ENCODE measurements at places on chromosomes 12 and 14.

GRCh38 chr14:71591231-71591630 lies 341.0 kb upstream of the RGS6 start:
- DNase-seq = no peak

DNA sequence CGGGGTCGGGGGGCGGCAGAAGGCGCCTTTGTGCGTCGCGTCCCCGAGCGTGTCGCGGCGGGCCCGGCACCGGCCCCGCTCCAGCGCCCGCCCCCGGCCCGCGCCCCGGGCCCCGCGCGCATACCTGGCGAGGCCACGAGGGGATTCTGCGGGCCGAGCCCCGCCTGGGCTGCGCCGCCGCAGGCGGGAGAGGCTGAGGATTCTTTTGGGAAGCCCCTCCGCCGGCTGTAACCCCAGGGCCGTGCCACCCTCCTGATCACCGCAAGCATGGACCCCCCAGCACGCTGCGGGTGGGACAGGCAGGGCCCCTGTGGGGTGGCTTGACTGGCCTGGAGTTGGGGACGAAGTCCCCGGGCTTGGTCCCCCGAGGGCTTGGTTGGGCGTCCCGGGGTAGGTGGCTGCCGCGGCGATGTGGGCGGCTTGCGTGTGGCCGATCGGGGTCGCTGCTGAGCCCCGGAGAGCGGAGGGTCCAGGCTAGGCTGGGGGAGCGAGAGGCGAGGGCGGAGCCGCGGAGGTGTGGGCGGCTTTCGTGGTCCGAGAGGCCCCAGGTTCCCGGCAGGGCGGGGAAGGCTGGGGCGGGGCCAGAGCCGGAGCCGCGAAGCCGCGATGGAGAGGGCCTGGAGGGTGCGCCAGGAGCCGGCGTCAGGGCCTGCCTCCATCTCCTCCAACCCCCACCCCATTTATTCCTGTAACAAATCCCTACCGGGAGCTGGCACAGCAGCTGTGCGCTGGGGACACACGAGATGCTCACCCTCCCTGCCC lies 28.4 kb upstream of the GPR132 start:
- peak; percentile 85 for DNase-seq

GRCh38 chr12:121062391-121063045 lies 23.5 kb upstream of the OASL start:
- DNase-seq = no peak

GRCh38 chr12:26939192-26939832 lies 1.0 kb downstream of the FGFR1OP2 start:
- peak; percentile 6 for DNase-seq

GRCh38 chr14:97490521-97491070 lies 693.4 kb downstream of the VRK1 start:
- DNase-seq = no peak

DNA sequence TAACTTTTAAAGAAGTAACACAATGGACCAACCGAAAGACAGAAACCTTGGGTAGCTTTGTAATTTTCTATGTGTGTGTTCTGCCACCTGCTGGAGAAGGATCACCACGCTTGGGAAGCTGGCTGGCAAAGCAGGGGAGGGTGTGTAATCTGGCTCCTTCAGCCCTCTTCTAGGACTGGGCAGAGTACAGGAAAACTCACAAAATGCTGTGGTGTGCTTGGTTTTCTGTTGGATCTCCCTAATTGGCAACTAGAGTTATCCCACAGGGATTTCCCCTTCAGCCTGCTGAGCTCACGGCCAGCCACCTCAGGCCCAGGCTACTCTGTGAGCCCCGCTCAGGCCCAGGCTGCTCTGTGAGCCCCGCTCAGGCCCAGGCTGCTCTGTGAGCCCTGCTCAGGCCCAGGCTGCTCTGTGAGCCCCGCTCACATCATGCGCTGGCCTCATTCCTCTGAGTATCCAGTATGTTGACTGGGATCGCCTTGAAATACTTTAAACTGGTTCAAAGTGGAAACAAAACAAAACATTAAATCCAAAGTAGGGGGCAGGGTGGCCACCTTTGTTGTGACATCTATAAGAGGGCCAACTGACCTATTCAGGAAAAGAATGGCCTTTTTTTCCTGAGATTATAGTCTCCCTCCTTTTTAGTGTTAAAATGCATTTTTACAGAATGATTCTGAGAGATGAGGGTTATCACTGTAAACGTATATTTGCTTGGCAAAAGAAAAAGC lies 52.0 kb upstream of the RNU6-8 start:
- peak; percentile 67 for DNase-seq

- no peak for DNase-seq
Observed at GRCh38 chr12:100445081-100445481, 28.6 kb upstream of the NR1H4 start.

DNA sequence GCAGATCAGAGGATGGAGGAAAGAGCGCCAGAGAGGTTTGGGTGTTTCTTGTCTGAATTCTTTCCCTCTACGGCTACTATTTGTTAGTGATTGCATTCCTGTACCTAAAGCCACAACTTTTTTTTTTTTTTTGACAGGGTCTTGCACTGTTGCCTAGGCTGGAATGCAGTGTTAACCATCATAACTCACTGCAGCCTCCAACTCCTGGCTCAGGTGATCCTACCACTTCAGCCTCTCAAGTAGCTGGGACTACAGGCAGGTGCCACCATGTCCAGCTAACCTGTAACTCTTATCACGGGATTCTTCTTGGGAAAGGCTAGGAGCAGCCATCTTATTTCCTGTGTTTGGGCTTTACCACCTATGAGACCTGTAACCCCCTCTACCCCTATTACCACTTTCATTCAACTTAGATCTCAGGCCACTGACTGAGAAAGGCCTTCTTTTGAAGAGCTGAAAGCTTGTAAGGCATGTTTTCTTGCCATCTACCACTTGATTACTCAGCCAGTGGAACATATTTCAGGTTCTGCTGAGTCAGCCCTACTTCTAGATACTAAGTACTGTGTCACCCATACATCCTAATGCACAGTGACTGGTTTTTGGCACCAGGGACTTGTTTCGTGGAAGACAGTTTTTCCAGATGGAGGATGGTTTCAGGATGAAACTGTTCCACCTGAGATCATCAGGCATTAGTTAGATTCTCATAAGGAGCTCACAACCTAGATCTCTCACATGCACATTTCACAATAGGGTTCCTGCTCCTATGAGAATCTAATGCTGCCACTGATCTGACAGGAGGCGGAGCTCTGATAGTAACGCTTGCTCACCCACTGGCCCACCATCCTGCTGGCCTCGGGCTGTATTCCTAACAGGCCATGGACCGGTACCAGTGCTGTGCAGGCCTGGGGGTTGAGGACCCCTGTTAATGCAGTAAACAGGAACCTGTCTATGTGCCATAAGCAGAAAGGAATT lies 6.9 kb downstream of the VEZT start:
- peak; percentile 52 for DNase-seq

- DNase-seq = peak; percentile 9
Observed at GRCh38 chr12:45446013-45446412, 230.1 kb downstream of the ANO6 start.

All from EL (cell line).